Aorta (tissue), 5 donors: ENCODE measurements at places on chromosomes 11 and 22. TPM values are rescaled to one million over a fixed set of nuclear protein-coding genes. Genes with fewer than 3 reads are reported as not detected.
A peak's percentile ranks its signal among the peaks of the same experiment; 100 is the strongest.

DNA sequence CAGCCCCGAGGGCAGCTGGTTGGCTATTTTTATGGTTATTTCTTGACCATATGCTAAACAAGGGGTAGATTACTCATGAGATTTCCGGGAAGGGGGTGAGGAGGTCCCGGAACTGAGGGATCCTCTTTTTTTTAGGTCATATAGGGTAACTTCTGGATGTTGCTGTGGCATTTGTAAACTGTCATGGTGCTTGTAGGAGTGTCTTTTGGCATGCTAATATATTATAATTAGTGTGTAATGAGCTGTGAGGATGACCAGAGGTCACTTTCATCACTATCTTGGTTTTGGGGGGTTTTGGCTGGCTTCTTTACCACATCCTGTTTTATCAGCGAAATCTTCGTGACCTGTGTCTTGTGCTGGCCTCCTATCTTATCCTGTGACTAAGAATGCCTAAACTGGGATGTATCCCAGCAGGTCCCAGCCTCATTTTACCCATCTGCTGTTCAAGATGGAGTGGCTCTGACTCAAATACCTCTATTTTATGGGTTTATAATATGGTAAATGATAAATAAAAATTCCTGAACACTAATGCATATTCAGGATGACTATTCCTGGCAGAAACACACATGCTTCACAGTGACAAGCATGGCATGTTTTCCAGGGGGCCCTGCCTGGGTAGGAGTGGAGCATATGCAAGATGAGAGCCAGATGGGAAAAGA is 11.2 kb downstream of the KREMEN1 start:
- no peak for DNase-seq

Gene HPS4
- total RNA-seq = 20.5 TPM

- no peak for DNase-seq
These were observed 82.2 kb downstream of the PHF21B start for GRCh38 chr22:44927463-44928135.

Gene PPFIA1
- 73.4 TPM for total RNA-seq

Gene TMPRSS6
- not detected for total RNA-seq

GRCh38 chr11:76639621-76640020 is 30.9 kb downstream of the LRRC32 start:
- peak; percentile 47 for DNase-seq

DNA sequence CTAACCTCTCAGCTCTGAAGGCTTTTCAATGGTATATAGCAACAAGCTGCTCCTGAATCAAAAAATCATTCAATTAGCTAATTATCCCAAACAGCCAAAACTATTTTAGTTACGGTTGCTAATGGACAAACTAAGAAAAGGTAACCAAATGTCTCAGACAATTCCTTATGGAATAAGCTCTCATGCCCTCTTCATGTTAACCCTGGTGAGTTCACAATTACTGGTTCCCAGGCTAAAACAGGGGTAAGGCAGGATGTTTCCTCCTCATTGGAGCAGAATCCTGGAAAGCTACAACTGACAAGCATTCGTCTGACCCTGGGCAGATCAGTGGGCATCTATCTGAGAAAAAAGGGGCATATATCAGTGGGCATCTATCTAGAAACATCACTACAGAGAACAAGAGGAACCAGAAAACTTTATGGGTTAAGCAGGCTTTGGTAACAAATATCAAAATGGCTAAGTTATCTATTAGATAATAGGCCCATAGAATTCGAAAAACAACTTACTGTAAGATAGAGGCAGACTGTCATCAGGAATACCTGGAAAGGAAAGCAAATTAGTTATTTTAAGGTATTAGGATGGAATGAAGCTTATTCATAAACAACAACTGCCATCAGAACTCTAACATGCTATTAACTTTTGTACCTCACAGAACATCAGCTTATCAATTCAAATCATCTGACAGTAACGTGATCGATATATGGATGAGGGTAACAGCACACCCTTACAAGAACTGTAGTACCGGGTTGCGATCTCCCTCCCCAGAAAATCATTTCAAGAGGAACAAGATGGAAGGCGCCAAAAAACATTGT is 14.8 kb upstream of the WDR74 start:
- no peak for DNase-seq

Gene CYP2R1
- 23.1 TPM for total RNA-seq

DNA sequence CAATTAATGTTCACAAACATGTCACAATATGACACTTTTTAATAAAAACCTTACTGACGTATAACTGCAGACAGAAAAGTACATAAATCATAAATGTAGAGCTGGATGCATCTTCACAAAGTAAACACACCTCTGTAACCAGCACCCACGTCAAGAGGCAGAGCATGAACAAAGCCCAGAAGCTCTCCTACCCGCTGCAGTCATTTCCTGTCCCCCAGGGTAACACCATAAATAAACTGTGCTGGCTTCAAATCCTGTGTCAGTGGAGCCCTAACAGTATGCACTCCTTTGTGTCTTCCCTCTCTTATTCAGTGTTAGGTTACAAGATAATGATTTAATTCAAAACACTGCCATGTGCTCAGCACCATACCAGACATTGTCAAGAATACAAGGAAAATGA is 5.7 kb downstream of the SYT13 start:
- DNase-seq = no peak

- peak; percentile 80 for DNase-seq
These were observed 82.1 kb downstream of the KCNQ1 start for GRCh38 chr11:2526808-2527381.

- DNase-seq = no peak
These were observed 1995.6 kb upstream of the RAG2 start for GRCh38 chr11:38593649-38594048.

DNA sequence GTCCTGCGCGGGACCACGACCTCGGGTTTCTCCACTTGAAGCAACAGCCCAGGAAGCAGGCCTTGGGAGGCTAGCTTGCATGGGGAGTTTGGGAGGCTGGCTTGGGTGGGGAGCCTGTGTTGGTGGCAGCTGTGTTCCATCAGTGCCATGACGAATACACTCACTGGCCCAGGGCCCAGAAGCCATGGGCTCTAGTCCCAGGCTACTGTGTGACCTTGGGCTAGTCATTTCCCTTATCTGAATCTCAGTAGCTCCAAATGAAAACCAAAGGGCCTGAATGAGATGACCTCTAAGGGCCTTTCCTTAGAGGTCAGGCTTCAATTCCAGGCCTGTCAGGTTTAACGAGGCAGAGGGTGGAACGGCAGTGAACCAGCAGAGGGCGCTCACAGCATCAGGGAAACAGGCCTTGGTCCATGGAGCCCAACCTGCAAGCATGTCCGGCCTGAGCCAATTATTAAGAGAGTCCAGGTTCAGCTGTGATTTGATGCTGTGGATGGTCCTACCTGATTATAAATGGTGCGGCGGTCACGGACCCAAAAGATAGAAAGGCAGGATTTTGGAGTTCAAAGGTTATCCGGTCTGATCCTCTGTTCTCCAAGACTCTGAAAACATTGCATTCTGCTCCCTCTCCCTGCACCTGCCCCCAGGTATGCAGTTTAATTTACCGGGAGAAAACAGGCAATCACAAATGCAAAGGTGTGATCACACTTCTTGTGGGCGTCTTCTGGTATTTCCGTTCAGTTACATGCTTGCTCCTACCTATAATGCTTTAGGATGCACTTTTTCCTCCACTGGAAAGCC is 15.9 kb downstream of the PTPN5 start:
- no peak for DNase-seq

DNA sequence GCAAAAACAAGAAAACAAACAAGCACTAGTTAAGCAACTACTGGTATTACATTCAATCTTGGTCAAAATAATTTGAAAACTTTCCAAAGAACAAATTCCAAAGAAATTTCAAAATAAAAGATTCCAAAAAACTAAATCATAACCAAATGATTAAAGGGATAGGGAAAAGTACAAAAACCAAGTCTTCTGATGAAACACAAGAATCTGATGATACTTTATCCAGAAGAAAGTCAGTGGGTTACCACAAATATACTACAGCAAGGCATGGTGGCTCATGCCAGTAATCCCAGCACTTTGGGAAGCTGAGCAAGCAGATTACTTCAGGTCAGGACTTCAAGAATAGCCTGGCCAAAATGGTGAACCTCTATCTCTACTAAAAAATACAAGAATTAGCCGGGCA is 59.1 kb downstream of the NUP98 start:
- DNase-seq = no peak

GRCh38 chr11:11420191-11420898 is 67.3 kb upstream of the CSNK2A3 start:
- DNase-seq = no peak

- no peak for DNase-seq
These were observed 232.8 kb downstream of the LARGE1 start for GRCh38 chr22:33687464-33687863.

DNA sequence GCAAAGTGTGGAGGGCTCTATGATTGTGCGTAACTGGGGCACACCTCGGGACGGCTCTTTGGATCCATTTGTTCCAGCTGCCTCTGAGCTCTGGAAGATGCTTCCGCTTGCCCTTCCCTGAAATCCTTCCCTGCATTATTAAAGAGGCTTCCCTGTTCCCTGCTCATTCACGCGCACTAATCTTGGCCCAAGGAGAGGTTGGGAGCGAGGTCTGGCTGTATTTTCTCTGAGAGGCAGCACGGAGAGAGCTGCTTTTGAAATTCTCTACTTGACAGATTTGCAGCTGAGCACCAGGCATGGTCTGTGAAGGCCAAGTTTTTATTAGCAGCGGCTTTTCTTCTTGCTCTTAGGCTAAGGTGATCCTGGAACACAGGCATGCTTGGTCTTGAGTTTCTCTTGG is 94.8 kb upstream of the NTM start:
- DNase-seq = no peak

Gene CCDC73
- total RNA-seq = not detected

GRCh38 chr11:72041364-72042063 is 38.8 kb downstream of the NUMA1 start:
- peak; percentile 85 for DNase-seq

DNA sequence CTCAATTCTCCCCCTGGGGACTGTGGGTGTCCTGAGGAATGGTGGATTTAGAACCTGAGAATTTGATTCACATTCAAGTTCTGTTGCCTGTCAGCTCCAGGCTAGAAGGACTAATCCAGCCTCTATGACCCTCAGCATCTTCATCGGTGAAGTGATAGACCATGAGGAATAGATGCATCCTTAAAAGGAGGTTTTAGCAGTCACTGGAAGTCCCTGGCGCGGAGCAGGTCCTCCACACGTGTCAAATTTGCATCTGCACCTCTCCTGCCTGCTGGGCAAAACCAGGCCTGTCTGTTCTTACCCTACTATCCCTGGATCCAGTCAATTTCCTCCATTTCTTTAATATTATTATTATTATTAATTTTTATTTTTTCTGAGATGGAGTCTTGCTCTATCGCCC is 808.4 kb downstream of the TBC1D22A start:
- peak; percentile 19 for DNase-seq

- DNase-seq = peak; percentile 92
These were observed 11.1 kb upstream of the TAB1 start for GRCh38 chr22:39388261-39389011.

DNA sequence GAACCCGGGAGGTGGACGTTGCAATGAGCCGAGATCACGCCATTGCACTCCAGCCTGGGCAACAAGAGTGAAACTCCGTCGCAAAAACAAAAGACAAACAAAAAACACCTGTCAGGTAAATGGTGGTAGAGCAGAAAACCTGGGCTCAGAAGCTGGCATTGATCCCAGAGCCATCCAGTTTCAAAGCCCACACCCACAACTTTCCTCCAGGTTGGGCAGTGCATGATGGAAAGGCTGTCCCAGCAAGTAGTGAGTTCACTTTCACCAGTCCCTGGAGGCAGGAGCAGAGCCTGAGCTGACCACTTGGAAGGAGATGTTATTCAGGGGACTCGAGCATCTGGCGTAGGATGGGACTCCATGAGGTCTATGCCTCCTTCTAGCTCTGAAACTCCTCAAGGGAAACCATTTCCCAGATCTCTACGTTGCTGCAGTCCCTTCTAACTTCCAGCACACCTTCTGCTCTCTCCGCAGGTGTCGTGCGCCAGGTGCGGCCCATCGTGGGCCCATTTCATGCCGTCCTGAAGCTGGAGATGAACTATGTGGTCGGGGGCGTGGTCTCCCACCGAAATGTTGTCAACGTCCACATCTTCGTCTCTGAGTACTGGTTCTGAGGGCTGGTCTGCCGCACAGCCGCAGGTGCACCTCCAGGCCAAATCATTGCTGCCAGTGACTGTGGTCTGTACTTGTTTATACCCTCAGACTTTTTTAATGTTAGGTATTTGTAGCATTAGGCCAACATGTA is 71.6 kb upstream of the ATXN10 start:
- DNase-seq = peak; percentile 55

Gene TEX12
- total RNA-seq = 0.57 TPM

Gene MIAT
- total RNA-seq = 1.6 TPM

GRCh38 chr11:4018641-4019040 is 76.0 kb upstream of the RRM1 start:
- no peak for DNase-seq

- DNase-seq = no peak
These were observed 44.0 kb downstream of the PPP6R3 start for GRCh38 chr11:68504432-68505066.

DNA sequence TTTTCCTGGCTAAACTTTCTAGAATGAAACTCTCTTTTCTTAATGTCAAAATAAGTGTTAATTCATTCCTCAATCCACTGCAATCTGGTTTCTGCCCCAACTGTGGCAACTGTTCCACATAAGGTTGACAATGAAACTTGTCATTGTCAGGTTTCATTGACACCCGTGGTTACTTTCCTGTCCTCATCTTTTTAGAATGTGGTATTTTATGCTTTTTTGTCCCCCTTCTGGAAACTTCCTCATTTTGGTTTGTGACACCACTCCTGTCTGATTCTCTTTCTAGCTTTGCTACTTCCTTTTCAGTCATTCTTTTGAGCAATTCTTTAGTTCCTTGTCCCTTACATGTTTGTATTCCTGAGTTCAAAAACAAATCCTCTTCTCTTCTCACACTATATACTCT is 7.5 kb upstream of the PDE3B start:
- no peak for DNase-seq

DNA sequence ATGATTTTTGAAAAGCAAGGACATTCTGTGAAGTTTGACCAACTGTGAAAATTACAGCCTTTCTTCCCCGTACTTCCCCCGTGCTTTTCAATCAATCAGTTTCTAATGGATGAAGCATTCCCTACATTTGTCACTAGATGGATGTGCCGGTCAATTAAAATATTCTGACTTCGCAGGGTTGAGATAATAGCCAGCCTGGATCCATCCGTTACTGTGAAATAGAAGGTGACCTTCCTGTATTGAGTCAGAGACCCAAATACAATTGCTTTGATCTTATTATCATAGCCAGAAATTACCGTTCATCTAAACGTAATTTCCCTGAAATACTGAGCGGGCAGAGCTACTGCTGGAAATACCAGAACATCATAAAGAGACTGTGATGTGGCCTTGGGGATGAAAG is 21.1 kb upstream of the PARVB start:
- DNase-seq = no peak

DNA sequence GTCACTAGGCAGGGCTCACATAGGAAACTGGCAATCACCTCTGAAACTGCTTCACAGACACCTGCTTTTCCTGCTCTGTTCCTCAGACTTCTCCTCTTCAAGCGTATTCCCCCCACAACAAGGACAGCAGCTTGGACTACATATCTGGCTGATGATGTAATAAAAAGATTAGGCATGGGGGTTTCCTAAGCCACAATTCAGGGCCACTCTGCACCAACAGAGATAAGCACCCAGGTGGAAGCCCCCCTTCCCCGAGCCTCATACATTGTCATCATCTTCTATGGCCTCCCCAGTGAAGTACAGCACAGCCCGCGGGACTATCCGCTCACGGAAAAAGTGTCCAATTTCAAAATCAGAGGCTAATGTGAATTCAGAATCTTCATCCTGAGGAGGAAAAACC is 25.0 kb upstream of the PHLDA2 start:
- no peak for DNase-seq

GRCh38 chr11:83389975-83390374 is 103.8 kb upstream of the CCDC90B start:
- no peak for DNase-seq

Gene BARX2
- total RNA-seq = not detected

GRCh38 chr11:131228378-131228777 is 142.0 kb upstream of the NTM start:
- DNase-seq = no peak
